H1 (cell line): ENCODE measurements at places on chromosomes 5 and 9.

GRCh38 chr9:91163773-91164471 lies 197.8 kb downstream of the AUH start:
- no peaks in the 10 kb centered on the region for H3K36me3 ChIP-seq
- H3K4me1 ChIP-seq, result no peaks in the 10 kb centered on the region; the same call in 1 of the 2 replicates
- no peak overlapping the region for H3K4me3 ChIP-seq
- H3K27ac ChIP-seq, result no peak overlapping the region
- no peak for DNase-seq
- H3K27me3 ChIP-seq, result no peaks in the 10 kb centered on the region

DNA sequence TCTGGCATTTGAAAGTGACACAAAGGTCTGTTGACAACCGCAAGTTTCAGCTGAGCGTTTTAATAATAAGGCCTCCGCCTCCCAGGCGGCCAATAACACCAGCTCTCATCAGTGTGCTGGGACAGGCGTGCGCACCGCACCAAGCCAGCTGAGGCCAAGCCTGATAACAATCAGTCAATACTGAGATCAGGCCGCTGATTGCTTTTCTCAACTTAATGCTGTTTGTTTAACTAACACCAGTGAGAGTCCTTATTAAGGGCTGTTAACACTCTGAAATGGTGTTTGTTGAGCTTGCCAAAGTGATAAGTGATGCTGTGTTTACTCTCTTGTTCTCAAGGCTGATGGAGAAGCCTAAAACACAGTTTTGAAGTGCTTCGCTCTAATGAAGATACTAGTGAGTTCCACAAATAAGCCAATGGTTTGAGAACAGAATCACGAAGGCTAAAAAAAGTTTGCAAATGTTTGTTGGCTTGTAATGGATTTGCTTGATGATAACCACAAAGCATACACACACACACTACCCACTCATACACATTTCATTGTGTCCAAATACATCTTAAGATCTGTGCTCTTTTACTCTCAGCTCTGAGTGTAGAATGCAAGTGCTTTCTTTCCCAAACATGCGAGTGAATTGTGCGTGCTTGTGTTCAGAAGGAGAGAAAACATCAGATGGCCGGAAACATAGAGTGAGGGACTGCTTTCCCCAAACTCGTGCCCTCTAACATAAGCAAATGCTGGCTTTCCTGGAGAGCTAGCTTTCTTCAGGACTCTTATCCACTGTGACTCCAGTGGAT lies 330.4 kb upstream of the KLF4 start:
- no peak for DNase-seq
- no peaks in the 10 kb centered on the region for H3K36me3 ChIP-seq
- no peak overlapping the region for H3K4me3 ChIP-seq
- H3K4me1 ChIP-seq, result no peaks in the 10 kb centered on the region; the same call in 1 of the 2 replicates
- H3K27ac ChIP-seq, result no peak overlapping the region

GRCh38 chr9:122949696-122950095 lies 8.9 kb downstream of the RABGAP1 start:
- no peak overlapping the region for H3K27ac ChIP-seq
- no peak for DNase-seq
- H3K27me3 ChIP-seq, result no peaks in the 10 kb centered on the region
- H3K36me3 ChIP-seq, result no peaks in the 10 kb centered on the region

DNA sequence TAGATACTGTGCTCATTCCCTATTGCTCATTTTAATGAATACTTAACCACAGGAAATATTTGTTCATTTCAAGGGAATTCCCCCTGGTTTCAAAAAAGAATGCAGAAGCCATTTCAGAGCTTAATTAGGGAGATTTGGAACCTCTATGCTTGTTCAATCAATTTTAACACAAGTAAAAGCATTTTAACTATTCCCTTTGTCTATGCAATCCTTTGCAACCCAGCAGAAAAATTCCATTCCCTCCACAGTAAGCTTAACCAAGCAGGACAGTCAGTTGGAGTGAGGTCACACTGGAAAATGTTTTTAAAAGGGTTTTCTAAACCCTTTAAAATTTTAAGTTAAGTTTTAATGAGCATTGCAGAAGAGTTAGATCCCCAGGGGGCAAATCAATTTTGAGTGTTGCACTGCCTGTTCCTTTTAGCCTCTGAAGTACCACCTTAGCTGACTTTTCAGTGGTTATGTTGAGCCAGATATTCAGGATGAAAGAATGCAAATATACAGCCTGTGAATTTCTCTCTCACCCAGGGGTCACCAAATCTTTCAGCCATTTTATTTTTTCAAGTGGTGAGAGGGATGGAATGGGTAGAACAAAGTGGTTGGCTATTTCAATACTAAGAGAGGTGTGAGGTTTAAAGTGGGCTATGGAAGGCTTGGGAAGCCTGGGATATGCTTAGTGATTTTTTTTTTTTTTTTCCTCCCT lies 356.2 kb upstream of the NUDT12 start:
- no peak for DNase-seq
- peaks cover 2% of the 10 kb centered on the region for H3K4me1 ChIP-seq
- H3K27me3 ChIP-seq, result no peaks in the 10 kb centered on the region
- H3K27ac ChIP-seq, result no peak overlapping the region

- H3K4me3 ChIP-seq, result peak overlapping the region; percentile 98
- peaks cover 22% of the 10 kb centered on the region for H3K36me3 ChIP-seq
- peak overlapping the region; percentile 92 for H3K27ac ChIP-seq
- DNase-seq, result no peak
- H3K27me3 ChIP-seq, result no peaks in the 10 kb centered on the region
Measured at GRCh38 chr5:82277613-82277986, 554 bp downstream of the RPS23 start.

GRCh38 chr5:131536211-131536826 lies 98.7 kb downstream of the RAPGEF6 start:
- H3K36me3 ChIP-seq, result no peaks in the 10 kb centered on the region
- no peak overlapping the region for H3K27ac ChIP-seq
- H3K27me3 ChIP-seq, result no peaks in the 10 kb centered on the region
- no peaks in the 10 kb centered on the region for H3K4me1 ChIP-seq

- DNase-seq, result no peak
- H3K36me3 ChIP-seq, result 0 out of 2 replicates have a peak, but pooled peaks cover under 1% of the 10 kb centered on the region
- no peaks in the 10 kb centered on the region for H3K27me3 ChIP-seq
- no peak overlapping the region for H3K27ac ChIP-seq
- peaks cover 5% of the 10 kb centered on the region; the same call in 1 of the 2 replicates for H3K4me1 ChIP-seq
Measured at GRCh38 chr5:157369507-157369906, 90.5 kb upstream of the NIPAL4 start.

DNA sequence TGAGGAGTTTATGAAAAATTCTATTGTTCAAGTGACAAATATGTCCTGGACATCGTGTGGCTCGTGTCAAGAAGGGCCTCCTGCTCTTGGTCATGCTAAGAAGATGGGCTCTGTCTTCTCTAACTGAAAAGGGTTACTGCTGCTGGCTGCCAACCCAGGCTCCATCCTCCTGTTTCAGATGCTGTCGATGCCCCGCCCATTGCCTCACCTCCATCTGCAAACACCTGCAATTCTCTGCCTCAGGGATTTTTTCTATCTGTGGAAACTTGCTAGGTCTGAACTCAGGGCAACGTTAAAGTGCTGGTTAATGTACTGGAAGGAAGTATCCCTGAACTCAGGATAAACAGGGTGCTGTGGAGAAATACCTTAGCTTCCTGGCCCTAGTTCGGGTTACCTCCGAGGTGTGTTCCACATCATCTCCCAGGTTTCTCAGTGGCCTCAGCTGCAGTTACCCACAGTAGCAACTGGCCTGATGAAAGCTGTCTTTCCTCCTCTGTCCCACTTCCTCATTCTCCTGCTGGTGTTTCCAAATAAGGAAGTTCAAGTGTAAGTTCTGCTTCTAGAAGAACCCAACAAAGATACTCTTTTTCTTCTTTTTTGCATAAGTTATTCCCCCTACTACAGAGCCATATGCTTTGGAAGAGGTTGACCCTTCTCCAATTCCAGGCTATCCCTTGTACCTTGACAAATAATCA lies 151.7 kb upstream of the SMIM23 start:
- H3K36me3 ChIP-seq, result no peaks in the 10 kb centered on the region
- H3K4me3 ChIP-seq, result no peak overlapping the region
- H3K27ac ChIP-seq, result no peak overlapping the region

- H3K36me3 ChIP-seq, result no peaks in the 10 kb centered on the region
- H3K4me1 ChIP-seq, result no peaks in the 10 kb centered on the region
- no peak overlapping the region for H3K27ac ChIP-seq
- H3K27me3 ChIP-seq, result no peaks in the 10 kb centered on the region
Measured at GRCh38 chr9:84111726-84112125, 131.1 kb downstream of the RMI1 start.

DNA sequence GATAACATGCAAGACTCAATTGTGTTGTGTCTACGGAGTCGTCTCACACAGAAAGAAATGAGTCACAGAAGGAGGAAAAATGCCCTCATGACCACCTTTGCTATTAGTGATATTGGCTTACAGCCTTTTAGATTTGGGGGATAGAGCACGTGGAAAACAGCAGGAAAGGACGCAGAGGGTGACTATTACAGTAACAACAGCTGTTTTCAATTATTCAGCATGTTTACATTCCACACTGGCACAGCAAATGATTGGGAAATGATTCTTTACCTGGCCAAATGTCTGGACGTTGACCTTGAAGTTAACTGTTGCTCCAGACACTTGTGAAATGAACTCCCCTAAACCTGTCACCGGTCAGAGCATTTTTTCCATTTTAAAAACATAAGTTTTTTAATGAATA lies 46.8 kb downstream of the APTX start:
- DNase-seq, result no peak
- H3K36me3 ChIP-seq, result peaks cover 13% of the 10 kb centered on the region
- no peak overlapping the region for H3K27ac ChIP-seq
- H3K4me3 ChIP-seq, result no peak overlapping the region
- peaks cover 4% of the 10 kb centered on the region; the same call in 1 of the 2 replicates for H3K4me1 ChIP-seq

GRCh38 chr5:1150866-1151265 lies 39.0 kb upstream of the SLC12A7 start:
- 0 out of 2 replicates have a peak, but pooled peaks cover 2% of the 10 kb centered on the region for H3K4me1 ChIP-seq
- no peak for DNase-seq
- H3K4me3 ChIP-seq, result no peak overlapping the region
- peaks cover 2% of the 10 kb centered on the region for H3K27me3 ChIP-seq

DNA sequence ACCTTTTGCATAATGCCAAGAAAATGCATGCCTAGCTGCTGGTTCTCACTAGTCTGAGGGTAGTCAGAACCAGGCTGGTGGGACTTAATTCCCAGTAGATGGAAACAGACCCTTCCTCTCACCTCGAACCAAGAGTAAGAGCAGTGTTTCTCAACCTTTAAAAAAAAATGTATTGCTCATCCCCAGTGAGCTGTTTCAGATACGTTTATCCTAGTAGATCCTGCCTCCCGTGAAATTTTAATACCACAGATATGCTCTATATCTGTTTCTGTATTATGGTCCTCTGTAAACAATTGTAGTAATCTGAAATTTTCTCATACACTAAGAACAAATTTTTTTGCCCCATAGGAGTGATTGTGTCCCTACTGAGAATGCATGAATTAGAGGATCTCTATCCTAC lies 86.2 kb downstream of the TEK start:
- no peaks in the 10 kb centered on the region for H3K4me1 ChIP-seq
- H3K27me3 ChIP-seq, result no peaks in the 10 kb centered on the region
- no peak overlapping the region for H3K4me3 ChIP-seq
- DNase-seq, result no peak
- H3K36me3 ChIP-seq, result peaks cover 6% of the 10 kb centered on the region; the same call in 1 of the 2 replicates

DNA sequence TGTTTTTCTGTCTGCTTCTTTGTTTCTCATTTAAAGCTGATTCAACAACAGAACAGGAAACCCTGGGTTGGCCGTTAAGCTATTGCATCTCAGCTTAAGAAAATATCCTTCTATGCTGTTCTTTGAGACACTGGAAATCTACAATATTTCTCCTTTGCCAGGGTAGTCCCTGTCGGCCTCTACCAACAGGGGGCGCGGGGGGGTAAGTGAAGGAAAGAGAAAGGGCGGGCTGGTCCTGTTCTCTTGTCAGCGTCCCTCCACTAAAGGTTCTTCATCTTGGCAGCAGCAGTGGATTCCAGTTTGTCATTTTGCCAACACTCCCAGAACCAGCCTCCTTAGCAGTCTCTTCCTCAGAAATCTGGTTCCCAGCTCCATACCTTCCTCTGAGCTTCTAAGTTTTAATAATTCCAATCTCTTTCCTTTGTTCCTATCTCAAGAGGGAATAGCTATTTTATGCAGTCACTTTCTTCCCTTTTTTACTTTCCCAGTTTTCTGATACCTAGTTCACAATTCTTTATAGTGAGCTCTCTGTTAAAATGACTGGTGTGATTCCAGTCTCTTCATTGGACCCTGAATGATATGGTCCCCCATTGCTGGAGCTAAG lies 222.3 kb downstream of the GLIS3 start:
- no peaks in the 10 kb centered on the region for H3K4me1 ChIP-seq
- no peaks in the 10 kb centered on the region for H3K27me3 ChIP-seq
- H3K4me3 ChIP-seq, result no peak overlapping the region
- no peak overlapping the region for H3K27ac ChIP-seq
- peak; percentile 92 for DNase-seq

- DNase-seq, result no peak
- no peak overlapping the region for H3K4me3 ChIP-seq
- H3K4me1 ChIP-seq, result peaks cover 11% of the 10 kb centered on the region; the same call in 1 of the 2 replicates
- H3K27ac ChIP-seq, result no peak overlapping the region
- no peaks in the 10 kb centered on the region for H3K27me3 ChIP-seq
Measured at GRCh38 chr9:69755205-69755604, 4.6 kb downstream of the PTAR1 start.

DNA sequence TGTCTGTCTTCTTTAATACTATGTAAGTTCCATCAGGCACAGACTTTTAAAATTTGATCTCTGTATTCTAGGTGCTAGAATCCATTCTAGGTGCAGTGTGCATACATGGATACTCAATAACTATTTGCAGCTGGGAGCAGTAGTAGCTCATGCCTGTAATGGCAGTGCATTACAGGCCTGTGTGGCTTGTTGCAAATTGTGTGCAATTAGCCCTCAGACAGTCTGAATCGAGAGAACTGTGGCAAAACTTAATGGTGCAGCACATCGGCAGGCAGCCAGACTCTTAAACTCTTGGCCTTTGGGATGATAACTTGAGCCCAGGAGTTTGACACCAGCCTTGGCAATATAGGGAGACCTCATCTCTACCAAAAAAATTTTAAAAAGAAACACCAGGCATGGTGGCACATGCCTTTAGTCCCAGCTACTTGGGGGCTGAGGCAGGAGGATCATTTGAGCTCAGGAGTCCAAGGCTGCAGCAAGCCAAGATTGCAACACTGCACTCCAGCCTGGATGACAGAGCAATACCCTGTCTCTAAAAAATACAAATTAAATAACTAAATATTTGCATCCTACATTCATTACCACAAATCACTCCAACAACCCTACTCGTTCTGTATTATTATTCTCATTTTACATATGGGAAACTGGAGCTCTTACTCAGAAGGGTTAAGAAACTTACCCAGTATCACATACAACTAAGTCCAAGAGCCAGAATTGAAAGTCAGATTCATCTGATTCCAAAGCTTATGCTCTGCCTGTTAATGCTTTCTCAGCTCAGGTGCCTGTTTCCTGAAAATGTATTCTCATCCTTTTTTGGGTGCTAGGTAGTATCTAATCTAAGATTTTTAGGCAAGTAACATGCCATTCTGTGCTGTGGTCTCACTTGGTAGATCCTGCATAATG lies 30.1 kb downstream of the PRKACG start:
- H3K27me3 ChIP-seq, result no peaks in the 10 kb centered on the region
- peaks cover 3% of the 10 kb centered on the region; the same call in 1 of the 2 replicates for H3K4me1 ChIP-seq
- no peak for DNase-seq
- no peak overlapping the region for H3K27ac ChIP-seq
- H3K36me3 ChIP-seq, result no peaks in the 10 kb centered on the region
- H3K4me3 ChIP-seq, result no peak overlapping the region
